ENCODE measurements at places on chromosomes 1 and 21. TPM values are rescaled to one million over a fixed set of nuclear protein-coding genes. Genes with fewer than 3 reads are reported as not detected.

The OLFML2B gene
- 1.4 TPM for total RNA-seq

The FCRL6 gene
- total RNA-seq, result not detected

The RXRG gene
- not detected for total RNA-seq

The UTS2 gene
- not detected for total RNA-seq

The ANXA9 gene
- 1.2 TPM for total RNA-seq

The DNAJC6 gene
- total RNA-seq, result 0.11 TPM

The SHC1 gene
- 57.5 TPM for total RNA-seq

The IL12RB2 gene
- 2.6 TPM for total RNA-seq

DNA sequence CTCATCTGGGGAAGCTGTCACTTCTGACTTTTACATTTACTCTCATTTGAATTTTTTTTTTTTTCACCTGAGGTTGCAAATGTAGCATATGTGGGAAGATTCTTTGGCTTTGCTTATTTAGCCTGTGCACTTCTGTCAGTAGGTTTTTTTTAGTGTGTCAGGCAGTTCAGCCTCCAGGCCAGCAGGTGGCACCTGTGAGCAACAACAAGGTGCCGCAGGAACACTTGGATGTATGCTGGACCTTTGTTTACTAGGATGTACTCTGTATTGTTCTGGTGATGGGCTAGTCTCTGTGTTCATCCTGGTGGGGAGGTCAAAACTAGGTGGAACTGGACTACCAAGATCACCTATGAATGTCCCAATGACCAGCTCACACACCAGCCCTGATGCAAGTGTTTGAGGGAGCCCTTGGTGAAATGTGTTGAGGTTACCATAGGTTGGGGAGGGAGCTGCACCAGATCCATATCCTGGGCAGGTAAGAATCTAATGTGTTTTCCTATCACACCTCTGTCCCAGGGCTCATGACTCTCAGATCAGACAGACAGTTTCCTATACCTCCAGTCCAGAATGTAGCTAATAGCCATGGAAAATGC lies 618.2 kb downstream of the BRINP3 start:
- H3K27ac ChIP-seq, result no peak overlapping the region
- H3K4me1 ChIP-seq, result no peaks in the 10 kb centered on the region
- DNase-seq, result no peak
- no peaks in the 10 kb centered on the region for H3K27me3 ChIP-seq

- peak overlapping the region; percentile 15 for H3K27ac ChIP-seq
- no peaks in the 10 kb centered on the region for H3K36me3 ChIP-seq
- DNase-seq, result no peak
- H3K4me1 ChIP-seq, result peaks cover 5% of the 10 kb centered on the region
- no peaks in the 10 kb centered on the region for H3K27me3 ChIP-seq
These were observed 18.1 kb downstream of the NAV1 start for GRCh38 chr1:201556841-201557571.

DNA sequence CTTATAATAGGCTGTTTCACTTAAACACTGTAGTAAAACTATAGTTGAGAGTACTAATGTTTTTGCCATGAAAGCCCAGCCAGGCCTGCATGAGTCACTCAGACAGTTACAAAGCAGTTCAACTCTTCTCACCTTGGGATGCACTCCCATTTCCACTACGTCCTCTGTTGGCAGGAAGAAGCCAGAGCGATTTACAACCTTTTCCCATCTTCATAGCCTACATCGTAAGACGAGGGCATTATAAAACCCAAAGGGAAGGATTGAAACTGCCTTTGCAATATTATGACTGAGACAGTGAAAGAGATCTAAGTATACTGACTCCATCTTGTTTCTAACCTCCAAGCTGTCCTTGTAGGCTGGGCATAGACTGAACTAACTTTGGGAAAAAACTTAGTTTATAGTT lies 71.8 kb upstream of the CSF1 start:
- no peak for DNase-seq
- no peaks in the 10 kb centered on the region for H3K27me3 ChIP-seq
- no peak overlapping the region for H3K27ac ChIP-seq
- no peaks in the 10 kb centered on the region for H3K4me1 ChIP-seq

DNA sequence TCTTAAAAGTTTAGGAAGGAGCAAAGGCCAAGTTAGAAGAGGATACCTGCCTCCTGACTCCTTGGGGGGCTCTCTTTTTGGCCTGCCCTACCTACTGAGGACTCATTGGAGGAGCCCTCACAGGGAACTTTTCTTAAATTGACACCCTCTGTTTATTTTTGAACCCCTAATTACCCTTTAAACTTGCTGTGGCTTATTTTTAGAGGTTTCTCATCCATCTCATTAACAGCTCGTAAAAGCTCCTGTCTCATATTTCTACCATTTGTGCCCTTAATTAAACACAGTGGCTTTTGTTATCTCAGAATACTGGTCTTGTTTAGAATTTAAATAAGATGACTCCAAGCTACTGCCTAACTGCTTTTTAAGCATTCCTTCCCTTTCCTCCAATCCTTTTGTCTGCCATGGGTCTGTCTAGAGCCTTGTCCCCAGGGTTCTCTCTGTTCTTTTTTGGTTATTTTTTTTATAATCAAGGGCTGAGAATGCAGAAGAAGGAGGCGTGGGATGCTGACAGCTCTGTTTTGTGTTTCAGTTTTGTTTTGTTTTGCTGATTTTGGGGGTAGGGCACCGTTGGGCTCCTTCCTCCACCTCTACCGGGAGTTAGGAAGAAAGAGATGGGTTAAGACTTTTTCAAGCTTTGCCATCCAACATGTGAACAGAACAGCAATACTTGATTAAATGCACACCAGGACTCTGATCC lies 78.0 kb downstream of the SYT6 start:
- DNase-seq, result no peak
- H3K4me1 ChIP-seq, result no peaks in the 10 kb centered on the region
- no peaks in the 10 kb centered on the region for H3K27me3 ChIP-seq
- no peaks in the 10 kb centered on the region for H3K36me3 ChIP-seq

DNA sequence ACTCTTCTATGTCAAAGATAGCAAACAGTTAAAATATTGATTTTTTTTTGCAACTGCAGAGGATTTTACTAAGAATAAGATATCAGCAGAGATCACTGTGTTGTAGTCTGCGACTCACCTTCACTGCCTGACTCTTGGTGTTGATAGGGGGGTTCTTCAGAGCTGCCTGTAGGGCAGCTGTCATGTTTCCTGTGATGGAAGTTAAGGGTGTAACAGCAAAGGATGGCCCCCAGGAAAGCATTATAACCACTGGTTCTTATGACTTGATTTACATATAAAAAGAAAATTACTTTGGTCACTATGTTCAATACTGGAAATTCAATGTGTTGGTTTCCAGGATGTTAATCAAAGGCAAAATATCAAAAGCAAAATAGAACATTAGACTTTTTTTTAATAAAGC lies 2.6 kb downstream of the ARPC5 start:
- H3K27me3 ChIP-seq, result no peaks in the 10 kb centered on the region
- peaks cover 68% of the 10 kb centered on the region for H3K4me1 ChIP-seq
- H3K4me3 ChIP-seq, result peak overlapping the region; percentile 84

DNA sequence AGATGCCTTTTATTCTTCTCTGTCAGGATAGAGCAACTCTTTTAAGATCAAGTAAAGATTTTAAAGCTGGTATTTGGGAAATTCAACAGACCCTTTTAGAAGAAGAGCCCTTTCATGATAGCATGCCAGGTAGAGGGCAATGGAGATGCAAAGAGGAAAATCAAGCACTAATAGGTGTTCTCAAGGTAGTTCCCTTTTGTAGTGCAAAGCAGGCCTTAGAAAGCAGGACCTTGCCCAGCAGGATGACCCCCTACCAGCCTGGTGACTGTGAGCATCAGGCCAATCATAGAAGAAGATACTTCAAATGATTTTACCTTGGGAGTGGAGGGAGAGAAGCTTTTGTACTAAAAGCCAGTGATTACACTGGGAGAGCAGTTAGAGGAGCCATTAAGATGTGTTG lies 381.4 kb upstream of the ZRANB2 start:
- no peaks in the 10 kb centered on the region for H3K36me3 ChIP-seq
- DNase-seq, result no peak
- no peak overlapping the region for H3K4me3 ChIP-seq

DNA sequence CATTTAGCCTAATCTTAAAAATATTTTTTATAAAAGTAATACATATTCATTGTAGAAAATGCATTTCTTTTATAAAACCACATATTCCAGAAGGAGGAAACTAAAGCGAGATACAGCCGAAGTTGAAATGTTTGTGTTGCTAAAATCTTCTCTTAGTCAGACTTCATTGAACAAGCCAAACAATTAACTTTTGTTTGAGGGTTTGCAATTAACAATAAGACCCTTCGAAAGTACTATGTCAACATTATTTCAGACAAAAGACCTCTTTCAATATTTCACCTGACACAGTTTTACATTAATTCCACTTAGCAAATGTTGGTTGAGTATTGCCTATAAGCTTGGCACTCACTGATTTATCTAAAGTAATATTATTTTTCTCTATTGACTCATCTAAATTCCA lies 354.0 kb upstream of the ADAMTS5 start:
- H3K4me1 ChIP-seq, result no peaks in the 10 kb centered on the region
- H3K4me3 ChIP-seq, result no peak overlapping the region
- H3K27ac ChIP-seq, result no peak overlapping the region
- no peak for DNase-seq

DNA sequence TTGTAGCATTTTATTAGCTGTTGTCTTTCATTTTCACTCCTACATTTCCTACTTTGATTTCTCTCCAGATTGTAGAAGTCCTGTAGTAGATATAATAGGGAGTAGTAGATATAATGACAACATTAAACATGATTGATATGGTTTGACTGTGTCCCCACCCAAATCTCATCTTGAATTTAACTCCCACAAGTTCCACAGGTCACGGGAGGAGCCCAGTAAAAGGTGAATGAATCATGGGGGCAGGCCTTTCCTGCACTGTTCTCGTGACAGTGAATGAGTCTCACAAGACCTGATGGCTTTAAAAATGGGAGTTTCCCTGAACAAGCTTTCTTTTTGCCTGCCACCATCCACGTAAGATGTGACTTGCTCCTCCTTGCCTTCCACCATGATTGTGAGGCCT lies 7.5 kb upstream of the PRDX6 start:
- H3K4me3 ChIP-seq, result no peak overlapping the region
- DNase-seq, result no peak
- no peaks in the 10 kb centered on the region for H3K36me3 ChIP-seq
- H3K4me1 ChIP-seq, result peaks cover 12% of the 10 kb centered on the region
- no peak overlapping the region for H3K27ac ChIP-seq

DNA sequence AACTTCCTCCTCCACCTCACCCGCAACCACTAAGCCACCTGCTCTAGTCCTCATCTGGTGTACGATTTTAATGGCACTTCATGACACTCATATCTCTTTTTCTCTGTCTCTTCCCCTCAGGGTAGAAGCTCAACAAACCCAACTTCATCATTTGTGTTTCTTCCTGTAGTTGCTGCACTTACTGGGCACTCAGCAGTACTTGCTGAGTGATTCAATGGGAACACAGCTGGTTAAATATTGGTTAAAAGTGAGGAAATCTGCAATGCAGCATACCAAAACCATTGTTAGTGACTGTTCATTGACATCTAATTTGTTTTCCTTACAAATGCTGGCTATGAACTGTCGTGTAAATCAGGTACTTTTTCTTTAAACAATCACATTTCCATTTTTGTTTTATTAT lies 541.1 kb upstream of the PRMT6 start:
- H3K27ac ChIP-seq, result no peak overlapping the region
- no peak overlapping the region for H3K4me3 ChIP-seq
- DNase-seq, result no peak
- H3K27me3 ChIP-seq, result no peaks in the 10 kb centered on the region
- H3K36me3 ChIP-seq, result no peaks in the 10 kb centered on the region
- H3K4me1 ChIP-seq, result no peaks in the 10 kb centered on the region

- no peak overlapping the region for H3K4me3 ChIP-seq
- no peaks in the 10 kb centered on the region for H3K27me3 ChIP-seq
- H3K27ac ChIP-seq, result no peak overlapping the region
- DNase-seq, result no peak
- H3K36me3 ChIP-seq, result no peaks in the 10 kb centered on the region
These were observed 1802.4 kb downstream of the MRPL39 start for GRCh38 chr21:23804866-23805265.

DNA sequence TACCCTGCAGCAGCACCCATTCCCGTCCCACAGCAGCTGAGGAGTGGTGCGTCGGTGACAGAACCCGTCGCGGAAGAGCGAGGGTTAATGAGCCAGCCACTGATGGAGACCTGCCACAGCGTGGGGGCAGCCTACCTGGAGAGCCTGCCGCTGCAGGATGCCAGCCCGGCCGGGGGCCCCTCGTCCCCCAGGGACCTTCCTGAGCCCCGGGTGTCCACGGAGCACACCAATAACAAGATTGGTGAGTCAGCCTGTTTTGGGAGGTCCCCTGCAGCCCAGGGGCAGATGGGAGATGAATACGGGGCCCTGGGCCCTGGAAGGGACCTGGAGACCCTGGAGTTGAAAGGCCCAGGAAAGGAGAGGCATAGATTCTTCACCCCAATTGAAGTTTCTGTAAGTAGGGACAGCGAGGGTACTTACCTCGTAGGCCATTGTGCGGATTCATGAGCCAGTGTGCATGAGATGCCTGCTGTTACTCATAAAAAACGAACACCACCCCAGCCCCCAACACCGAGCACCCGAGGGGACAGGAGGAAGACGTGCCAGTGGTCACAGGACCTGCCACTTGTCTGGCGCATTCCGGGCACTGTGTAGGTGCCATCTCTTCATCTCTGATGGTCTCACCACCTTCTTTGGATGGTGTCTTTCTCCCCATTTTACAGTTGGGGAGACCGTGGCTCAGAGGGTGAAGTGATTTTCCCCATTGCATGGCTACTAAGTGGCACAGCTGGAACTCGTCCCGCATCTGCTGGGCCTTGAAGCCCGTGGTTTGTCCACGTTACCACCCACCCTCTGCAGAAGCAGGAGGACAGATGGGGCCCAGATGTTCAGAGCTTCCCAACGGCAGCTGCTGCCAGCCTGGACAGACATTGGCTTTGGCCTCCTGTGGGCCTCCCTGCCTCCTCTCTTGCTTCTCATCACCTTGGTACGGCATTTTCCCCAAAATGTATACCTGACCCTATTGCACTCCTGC lies 28.3 kb upstream of the TNFRSF1B start:
- H3K4me3 ChIP-seq, result no peak overlapping the region
- H3K36me3 ChIP-seq, result no peaks in the 10 kb centered on the region
- DNase-seq, result no peak
- H3K4me1 ChIP-seq, result peaks cover 46% of the 10 kb centered on the region
- no peaks in the 10 kb centered on the region for H3K27me3 ChIP-seq

All from esophagus squamous epithelium (tissue), 5 donors.